ENCODE measurements at places on chromosomes 5 and 9. TPM values are rescaled to one million over a fixed set of nuclear protein-coding genes. Genes with fewer than 3 reads are reported as not detected.

VLDLR gene
- total RNA-seq: 121 TPM

INSL6 gene
- total RNA-seq: not detected

SLIT3 gene
- total RNA-seq: 12.5 TPM

EPB41L4B gene
- total RNA-seq: 9.9 TPM

CEP72 gene
- 1.7 TPM for total RNA-seq

PCDHGA8 gene
- total RNA-seq: 10.1 TPM

LHX3 gene
- total RNA-seq: not detected

IL7R gene
- 0.67 TPM for total RNA-seq

GKAP1 gene
- 25.2 TPM for total RNA-seq

Data from Right ventricle myocardium superior (tissue), 1 donor.